ENCODE measurements at places on chromosomes 5 and 9. TPM values are rescaled to one million over a fixed set of nuclear protein-coding genes. Genes with fewer than 3 reads are reported as not detected.

The IGFBPL1 gene
- total RNA-seq, result not detected

The RBM22 gene
- total RNA-seq, result 26.9 TPM

The BRD3 gene
- 23.2 TPM for total RNA-seq

The PCDHB11 gene
- 0.73 TPM for total RNA-seq

The CSF1R gene
- total RNA-seq, result 19.5 TPM

The SERF1A gene
- 7.0 TPM for total RNA-seq

The GTF3C4 gene
- 7.6 TPM for total RNA-seq

The IL4 gene
- not detected for total RNA-seq

The ECSCR gene
- total RNA-seq, result 18.0 TPM

The SLIT3 gene
- 12.5 TPM for total RNA-seq
